ENCODE measurements at places on chromosomes 3 and 15.
A peak's percentile ranks its signal among the peaks of the same experiment; 100 is the strongest.

GRCh38 chr3:150870406-150870805 lies 34.8 kb downstream of the MINDY4B start:
- DNase-seq: no peak

DNA sequence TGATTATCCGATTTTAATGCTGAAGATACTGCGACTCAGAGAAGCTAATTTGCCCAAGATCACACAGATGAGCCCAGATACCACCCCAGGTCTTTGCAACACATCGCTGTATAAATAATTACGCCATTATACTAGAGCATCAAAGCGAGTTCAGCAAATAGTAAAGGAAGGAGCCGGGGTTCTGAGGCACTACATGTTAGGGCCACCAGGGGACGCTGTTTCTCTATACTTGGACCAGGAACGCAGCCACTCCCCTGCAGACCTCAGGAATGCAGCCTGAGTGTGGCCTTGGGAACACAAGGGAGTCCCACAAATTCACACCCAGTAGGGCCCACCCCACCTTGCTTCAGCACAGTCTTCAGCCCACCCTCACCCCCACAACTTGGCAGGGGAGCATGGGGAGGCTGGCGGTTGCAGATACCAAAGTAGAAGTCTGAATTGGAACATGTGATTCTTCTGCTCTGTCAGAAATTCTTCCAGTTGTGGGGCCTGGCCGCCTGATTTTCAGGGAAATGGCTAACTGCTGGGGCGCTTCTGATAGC lies 57.8 kb upstream of the RYK start:
- peak; percentile 55 for DNase-seq

GRCh38 chr3:182957676-182958266 lies 22.6 kb downstream of the DCUN1D1 start:
- DNase-seq: no peak

DNA sequence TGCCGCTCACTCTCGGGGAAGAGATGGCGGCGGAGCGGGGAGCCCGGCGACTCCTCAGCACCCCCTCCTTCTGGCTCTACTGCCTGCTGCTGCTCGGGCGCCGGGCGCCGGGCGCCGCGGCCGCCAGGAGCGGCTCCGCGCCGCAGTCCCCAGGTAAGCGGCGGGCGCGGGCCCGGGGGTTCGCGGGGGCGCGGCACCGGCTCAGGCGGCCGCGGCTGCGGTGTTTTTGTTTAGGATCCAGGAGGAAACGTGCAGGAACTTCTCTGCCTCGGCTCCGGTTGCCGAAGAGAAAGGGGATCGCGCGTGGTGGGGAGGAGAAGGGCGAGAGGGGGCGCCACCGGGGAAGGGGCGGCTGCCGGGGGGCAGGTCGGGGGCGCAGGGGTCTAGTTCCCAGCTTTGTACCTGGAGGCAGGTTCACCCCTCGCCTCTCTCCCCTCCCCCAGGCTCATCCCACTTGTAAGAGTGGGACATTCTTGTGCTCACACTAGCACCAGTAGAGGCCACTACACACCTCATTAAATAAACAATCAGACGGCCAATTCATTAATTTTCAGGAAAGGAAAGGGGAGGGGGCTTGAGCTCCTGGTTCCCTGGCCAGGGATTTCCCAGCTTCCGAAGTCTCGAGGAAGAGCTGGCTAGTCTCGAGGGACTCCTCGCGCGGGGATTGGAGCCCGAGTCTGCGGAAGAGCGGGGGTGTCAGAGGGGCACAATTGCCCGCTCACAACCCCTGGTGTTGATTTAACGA lies 562 bp downstream of the NEO1 start:
- DNase-seq: no peak

- DNase-seq: no peak
These were observed 643.7 kb upstream of the NAALADL2 start for GRCh38 chr3:174215456-174215855.

GRCh38 chr3:100008081-100008698 lies 106.1 kb downstream of the FILIP1L start:
- no peak for DNase-seq

DNA sequence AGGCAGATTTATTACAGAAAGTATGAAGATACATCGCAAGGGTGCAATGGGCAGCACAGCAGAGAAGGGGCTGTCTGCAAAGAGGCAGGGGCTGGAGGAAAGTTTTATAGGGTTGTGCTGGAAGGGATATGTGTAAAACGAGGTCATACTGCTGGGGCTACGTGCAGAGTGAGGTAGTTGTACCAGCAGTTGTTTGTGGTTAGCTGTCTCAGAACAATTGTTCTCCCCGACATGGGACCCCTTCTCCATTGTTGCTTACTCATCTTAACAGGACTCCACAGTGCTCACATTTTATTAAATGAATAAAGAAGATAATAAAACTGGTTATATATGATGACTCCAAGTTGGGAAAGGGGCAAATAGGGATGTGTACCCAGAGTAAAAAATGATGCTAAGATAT lies 49.4 kb downstream of the GTPBP8 start:
- DNase-seq: no peak

- DNase-seq: no peak
These were observed 937.6 kb downstream of the MCTP2 start for GRCh38 chr15:95168951-95169431.

- peak; percentile 60 for DNase-seq
These were observed 10.2 kb downstream of the SNRK start for GRCh38 chr3:43296565-43296964.

GRCh38 chr3:171315101-171315500 lies 145.1 kb downstream of the TNIK start:
- DNase-seq: no peak

DNA sequence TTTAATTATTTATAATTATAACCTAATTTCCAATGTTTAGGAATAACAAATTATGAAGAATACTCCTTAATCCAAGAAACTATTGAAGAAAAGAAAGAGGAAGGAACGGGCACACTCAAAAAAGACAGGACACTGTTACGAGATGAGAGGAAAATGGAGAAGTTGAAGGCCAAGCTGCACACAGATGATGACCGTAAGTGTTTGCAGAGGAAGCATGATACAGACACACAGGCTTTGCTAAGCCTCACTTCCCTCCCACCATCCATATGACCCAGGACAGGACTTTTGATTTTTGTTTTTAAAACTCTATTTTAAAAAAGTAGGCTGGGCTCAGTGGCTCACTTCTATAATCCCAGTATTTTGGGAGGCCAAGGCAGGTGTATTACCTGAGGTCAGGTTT lies 389.4 kb upstream of the TPM1 start:
- DNase-seq: no peak

GRCh38 chr3:107650788-107651187 lies 128.0 kb downstream of the BBX start:
- DNase-seq: no peak

DNA sequence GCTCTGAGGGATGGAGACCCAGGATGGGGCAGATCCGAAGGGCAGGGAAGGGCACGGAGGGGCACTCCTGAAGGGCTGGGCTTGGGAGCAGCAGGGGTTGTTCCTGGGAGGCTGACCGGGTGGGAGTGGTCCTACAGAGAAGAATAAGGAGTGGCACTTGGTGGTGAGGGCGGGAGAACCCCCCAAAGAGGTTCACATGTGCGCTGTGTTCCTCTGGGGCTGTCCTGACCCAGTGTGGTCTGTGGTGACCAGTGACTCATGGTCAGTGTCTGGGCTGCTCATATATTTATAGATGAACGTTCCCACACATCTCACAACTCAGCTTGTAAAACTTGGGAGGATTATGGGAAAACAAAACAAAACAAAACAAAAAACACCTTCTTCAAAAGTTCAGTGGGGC lies 10.0 kb downstream of the TRPM1 start:
- DNase-seq: no peak

All from T-helper 1 cell (primary cell).